ENCODE measurements at places on chromosomes 3 and 15.

DNA sequence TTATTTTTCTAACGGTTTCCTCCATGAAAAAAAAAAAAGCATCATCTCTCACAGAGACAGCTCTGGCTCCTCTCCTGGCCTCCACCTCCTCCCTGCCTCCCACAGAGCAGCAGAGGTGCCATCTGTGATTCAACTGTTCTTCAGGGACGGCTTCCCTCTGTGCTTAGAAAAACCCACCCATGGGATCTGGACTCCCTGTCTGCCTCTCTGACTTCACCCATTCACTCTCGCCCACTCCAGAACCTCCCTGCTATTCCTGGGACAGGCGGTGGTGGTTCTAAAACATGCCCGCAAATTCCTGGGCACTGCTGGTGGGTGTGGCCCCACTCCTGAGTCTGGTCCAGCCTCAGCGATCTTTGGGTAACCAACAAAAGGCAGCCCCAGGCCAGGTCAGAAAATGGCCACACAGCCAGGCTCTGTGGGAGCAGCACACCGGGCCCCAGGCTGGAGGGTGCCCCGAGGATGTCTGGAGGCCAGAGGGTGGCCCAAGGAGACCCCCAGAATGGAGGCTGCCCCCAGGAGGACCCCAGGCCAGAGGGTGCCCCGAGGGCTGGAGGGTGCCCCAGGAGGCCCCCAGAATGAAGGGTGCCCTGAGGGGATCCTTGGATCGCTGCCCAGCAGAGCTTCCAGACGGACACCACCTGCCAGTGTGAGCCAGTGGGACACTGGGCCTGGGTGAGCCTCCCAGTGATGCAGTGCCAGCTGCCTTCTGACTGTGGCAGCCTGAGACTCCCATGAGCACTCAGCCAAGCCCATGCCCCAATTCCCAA lies 2.6 kb upstream of the CHST13 start:
- DNase-seq: peak; percentile 45

DNA sequence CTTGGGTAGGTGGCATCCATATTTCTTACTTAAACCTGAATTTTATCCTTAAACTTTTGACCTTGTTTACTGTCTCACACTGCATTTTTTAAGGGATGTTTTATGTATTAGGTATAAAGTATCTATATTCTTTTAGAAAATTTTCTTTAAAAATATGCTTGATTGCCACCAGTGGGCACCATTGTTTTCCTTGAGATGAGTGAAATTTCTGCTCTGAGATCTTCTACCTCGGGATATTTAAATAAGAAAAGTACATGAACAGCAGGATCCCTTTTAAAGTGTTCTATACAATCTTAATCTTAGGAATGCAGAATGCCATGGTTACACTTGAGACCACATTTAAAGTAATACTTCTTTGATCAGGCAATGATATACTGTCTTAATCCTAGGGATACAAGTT lies 108.7 kb downstream of the SLMAP start:
- no peak for DNase-seq

GRCh38 chr3:78825118-78825857 lies 942.5 kb downstream of the ROBO1 start:
- no peak for DNase-seq

DNA sequence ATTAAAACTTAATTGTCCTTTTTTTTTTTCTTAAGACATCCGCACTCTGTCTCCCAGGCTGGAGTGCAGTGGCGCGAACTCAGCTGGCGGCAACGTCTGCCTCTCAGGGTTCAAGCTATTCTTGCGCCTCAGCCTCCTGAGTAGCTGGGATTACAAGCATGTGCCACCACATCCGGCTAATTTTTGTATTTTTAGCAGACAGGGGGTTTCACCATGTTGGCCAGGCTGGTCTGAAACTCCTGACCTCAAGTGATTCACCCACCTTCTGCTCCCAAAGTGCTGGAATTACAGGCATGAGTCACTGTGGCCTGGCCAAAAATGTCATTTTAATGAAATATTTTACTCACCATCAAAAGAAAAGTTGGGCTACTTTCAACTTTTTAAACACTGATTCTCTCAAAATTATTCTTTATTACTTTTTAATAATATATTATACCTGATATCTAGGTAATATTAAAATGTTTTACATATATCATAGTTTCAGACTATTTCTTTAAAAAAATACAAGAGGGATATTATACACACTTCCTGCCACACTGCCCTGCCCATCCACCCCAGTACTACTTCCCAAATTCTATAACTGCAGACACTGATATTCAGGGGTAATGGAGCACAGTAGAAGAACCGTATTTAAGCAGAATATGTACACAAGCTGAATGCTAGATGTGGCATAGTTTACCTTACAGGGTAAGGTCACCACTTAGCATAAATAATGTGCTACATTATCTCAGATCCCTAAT lies 723.9 kb upstream of the ZNF385D start:
- no peak for DNase-seq

DNA sequence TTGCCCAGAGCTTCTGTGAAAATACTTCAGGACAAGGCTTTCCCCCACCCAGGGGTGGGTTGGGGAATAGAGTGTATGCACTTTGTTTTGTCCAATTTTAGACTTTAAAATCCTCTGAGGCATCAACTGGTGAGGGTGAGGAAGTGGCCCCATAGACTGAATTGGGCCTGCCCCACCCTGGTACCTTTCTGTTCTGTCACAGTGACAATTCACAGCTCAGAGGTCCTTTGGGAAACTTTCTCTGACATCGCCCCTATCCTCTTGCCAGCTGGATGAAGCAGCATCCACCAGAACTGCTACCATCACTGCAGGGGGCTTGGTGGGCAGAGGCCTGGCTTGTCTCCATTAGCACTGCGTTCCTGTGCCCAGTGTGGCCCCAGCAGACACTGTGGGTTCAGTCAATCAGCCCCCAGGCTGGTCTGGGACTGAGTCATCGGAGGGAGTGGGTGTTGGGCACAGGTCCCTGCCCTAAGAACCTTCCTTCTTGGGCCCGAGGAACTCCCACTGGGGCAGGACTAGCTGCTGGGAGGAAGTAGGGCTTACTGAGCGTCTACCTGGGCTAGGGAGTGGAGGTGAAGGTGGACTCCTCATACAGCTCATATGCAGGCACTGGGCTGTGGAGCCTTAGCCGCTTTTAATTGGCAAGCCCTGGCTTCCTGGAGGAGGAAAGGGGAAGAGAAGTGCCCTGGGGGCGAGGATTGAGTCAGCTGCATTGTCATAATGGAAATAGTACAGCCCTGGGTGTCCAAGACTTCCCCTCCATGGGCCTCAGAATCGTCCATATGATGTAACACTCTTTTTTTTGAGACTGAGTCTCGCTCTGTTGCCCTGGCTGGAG lies 1.5 kb upstream of the PPM1M start:
- DNase-seq: peak; percentile 75

DNA sequence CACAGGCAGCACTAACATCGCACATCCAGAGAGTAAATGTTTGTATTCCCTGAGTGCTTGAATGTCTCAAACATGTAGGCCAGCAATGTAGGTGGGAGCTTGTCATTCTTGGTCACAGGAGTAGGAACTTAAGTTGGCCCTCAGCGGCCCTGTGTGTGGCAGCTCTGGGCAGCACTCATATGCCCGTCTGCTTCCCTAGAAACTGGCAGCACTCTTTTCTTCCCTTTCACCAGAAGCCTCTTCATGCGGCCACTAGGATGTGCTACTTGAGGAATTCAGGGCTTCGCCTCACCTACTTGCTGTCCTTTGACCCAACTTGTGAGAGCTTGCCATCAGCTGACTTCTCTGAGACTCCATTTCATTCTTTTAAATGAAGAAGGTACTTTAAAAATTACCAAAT lies 69.5 kb downstream of the TIPARP start:
- no peak for DNase-seq

GRCh38 chr15:90103701-90104329 lies 1.5 kb upstream of the IDH2 start:
- peak; percentile 75 for DNase-seq

GRCh38 chr3:78186404-78186803 lies 1146.5 kb downstream of the ROBO2 start:
- no peak for DNase-seq

DNA sequence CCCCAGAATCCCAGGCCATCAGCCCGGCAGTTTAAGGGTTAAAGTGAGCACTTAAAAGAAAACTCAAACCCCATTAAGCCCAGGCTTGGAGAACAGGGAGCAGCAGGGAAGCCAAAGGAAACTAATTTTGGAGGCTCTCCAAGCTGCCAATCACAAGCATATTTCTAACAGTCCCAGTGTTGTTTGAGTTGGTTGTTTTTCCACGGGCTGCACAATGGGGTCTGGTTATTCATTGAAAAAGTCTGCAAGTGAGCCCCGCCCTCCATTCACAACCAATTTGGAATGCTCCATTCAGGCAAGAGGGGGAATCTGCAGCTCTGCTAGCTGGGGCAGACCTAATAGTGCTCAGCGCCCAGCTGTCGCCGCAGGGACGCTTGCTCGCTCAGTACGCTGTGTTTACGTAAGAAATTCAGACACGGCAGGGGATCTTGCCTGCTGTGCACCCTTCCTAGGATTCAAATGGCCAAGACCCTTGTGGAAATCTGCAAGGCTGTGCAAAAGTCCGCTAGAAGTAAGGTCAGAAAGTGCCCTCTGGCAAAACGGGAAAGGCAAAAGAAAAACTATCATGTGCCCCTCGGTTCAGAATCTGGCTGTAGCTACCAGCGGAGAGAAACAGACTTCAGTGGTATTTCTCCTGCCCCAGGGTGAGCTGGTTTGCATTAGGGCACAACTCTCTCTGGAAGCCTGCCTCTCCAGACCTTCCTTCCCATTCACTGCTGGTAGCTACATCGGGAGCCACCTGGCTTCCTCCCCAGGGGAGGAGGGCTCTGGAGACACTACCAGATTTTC lies 11.0 kb downstream of the ETV5 start:
- DNase-seq: peak; percentile 88

GRCh38 chr3:146895026-146895749 lies 290.0 kb upstream of the PLSCR5 start:
- DNase-seq: no peak

DNA sequence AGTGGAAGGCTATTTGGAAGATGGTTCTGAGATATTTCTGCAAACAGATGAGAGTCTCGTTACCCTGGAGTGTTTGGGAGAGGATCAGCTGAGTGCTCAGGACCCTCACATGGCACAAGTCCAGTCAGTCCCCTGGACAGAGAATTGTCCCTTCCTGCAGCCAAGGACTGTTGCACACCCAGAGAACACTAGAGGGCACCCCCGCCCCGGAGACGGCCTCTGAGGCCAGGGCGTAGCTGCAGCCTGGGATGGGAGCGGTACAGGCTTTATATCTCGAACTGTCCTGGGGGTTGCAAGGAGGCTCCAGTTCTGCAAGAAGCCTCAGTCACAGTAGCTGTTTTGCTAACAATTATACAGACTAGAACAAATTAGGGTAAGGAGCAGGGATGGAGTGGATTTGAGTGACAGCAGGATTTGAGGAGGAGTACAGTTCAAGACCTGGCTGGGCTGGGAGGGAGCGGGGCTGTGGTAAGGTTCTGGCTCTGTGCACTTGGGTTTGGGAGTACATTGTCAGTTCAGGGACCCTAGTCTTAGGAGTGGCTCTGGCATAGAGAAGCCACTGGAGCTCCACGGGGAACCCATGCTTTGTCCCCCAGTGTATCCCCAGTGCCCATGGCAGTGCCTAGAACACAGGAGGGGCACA lies 67.6 kb upstream of the HACD2 start:
- peak; percentile 73 for DNase-seq

DNA sequence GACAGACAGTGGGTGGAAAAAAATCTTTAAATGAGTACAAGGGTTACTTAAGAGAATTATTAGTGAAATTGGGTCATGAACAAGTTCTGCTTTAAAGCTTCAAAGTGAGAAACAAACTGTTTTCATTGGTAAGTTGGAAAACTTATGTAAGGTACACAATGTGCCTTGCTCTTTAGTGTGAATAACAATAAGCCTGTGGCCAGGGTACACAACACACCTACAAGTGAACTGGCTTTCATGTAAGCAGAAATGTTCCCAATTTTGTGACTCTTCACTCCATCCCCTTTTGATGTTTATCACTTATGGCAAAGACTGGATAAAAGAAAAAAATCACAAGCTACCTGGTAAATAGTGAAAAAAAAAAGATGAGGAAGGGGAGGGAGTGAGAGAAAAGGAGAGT lies 253.7 kb downstream of the ZBTB20 start:
- no peak for DNase-seq

GRCh38 chr3:177721864-177722785 lies 524.8 kb upstream of the TBL1XR1 start:
- DNase-seq: peak; percentile 76

DNA sequence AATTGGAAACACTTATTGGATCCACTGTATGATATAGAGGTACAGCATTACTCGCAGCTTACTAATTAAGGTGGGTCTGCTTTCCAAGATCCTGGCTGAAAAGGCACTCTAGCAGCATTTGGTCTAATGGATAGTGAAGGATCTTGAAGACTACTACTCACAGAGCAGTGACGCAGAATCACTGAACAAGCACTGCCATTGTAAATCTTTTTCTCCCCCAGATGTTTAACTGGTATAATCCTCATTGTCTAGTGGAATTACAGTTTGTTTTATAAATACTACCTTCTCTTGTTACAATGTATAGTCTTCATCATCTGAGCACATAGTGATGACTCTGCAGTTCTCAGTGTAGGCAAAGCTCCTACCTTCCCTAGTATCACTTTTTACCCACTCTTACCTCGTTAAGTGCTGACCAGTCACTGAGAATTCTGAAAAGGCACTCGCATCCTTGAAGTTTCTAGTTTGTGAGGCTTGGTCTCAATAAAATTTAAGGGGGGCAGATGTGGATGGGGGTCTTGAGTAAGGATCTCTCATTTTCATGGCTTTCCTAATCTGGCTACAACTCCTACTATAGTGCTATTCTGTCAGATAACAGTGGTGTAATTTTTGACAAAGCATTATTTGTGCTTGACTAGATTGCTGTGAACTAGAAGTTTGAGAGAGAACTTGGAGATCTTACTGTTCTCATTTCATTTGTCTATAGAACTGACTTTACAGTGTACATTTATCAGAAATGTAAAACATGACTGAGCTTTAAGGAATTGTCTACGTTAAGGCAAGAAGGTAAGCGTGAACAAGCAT lies 23.2 kb downstream of the MAPK6 start:
- DNase-seq: peak; percentile 23

DNA sequence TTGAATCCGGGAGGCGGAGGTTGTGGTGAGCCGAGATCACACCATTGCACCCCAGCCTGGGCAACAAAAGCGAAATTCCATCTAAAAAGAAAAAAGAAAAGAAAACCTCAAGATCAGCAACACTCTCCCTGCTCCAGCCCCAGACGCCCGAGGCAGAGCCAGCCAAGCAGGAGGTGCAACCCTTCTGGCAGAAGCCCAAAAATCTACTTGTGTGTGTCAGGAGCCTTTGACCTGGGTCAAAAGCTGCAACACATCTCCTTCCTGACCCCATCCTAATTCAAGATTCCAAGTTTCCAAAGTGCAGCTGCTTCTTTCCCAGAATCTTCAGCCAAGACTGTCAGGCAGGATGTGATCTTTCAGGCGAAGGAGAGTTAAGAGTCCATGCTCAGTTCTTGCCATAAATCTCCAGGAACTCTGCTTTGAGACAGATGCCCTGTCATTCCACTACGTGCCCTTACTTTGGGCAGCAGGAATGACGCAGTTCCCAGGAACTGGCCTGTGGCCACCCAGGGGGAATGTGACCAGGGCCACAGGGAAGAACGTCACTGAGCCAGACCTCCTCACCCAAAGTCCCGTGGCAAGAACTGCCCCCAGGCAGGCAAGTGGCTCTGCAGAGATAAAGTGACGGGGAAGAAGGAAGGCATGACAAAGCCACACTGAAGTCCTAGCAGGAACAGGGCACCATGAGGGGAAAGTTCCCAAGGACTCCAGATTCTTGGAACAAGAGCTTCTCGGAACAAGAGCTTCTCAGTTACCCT lies 39.4 kb downstream of the SH3BP5 start:
- DNase-seq: no peak
